ENCODE measurements at places on chromosomes 12 and 14.

- no peak for DNase-seq
- no peaks in the 10 kb centered on the region for H3K27me3 ChIP-seq
- no peaks in the 10 kb centered on the region for H3K4me1 ChIP-seq
- no peaks in the 10 kb centered on the region for H3K36me3 ChIP-seq
Observed at GRCh38 chr12:65266408-65266807, 12.1 kb upstream of the MSRB3 start.

GRCh38 chr12:58435647-58436046, 484.7 kb downstream of the LRIG3 start:
- no peak for DNase-seq
- H3K4me3 ChIP-seq = no peak overlapping the region
- no peaks in the 10 kb centered on the region for H3K27me3 ChIP-seq
- H3K27ac ChIP-seq = no peak overlapping the region

DNA sequence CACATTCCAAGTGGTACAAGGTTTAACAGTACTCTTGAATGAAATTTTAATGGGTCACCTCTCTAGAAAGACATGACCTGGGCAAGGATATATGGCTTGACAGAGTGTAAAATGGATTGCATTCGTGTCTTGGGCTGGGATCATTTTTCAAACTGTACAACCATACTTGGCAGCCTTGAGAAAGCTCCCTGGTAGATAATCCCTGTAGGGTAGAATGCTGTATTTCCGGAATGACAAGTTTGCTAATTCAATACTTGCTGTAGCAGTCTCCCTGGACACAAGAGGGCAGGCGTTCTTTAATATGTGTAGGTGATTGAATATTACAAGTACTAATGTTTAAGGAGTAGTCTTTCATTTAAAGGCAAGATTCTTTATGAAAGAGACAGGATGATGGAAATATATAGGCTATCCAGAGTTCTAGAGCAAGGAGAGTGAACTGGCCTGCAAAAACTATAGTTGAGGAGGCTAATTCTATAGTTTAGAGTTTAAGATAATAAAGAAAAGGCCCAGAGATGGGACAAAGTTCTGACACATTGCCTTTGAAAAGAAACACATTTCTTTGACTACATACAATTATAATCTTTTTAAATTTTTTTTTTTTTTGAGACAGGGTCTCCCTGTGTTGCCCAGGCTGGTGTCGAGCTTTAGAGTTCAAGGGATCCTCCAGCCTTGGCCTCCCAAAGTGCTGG, 53.4 kb downstream of the PLBD1 start:
- H3K4me3 ChIP-seq = no peak overlapping the region
- no peak for DNase-seq
- no peak overlapping the region for H3K27ac ChIP-seq
- no peaks in the 10 kb centered on the region for H3K27me3 ChIP-seq
- no peaks in the 10 kb centered on the region for H3K36me3 ChIP-seq

DNA sequence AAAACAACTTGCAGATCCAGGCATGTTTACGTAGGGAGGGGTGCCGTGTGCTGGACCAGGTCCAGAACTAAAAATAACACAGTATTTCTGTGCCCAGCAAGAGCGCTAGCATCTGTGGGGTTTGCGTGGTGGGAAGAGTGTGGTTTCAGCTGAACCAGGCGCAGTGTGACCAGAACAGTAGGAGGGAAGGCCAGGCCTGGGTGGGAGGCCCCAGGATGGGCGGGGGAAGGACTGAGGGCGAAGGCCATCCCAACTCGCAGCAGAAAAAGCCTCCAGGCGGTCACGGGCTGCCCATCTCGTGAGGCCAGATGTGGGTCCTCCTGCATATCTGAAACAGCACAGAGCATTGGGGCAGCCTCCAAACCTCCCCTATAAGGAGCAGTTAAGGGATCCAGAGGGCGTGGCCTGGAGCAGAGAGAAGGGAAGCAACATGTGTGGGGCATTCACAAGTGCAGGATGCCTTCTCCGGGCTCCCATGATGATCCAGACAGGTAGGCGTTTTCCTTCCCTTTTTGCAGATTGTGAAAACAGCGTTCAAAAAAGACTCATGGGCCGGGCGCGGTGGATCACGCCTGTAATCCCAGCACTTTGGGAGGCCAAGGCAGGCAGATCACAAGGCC, 17.8 kb upstream of the CD9 start:
- no peak overlapping the region for H3K27ac ChIP-seq
- no peaks in the 10 kb centered on the region for H3K27me3 ChIP-seq
- H3K4me1 ChIP-seq = peaks cover 29% of the 10 kb centered on the region
- H3K36me3 ChIP-seq = no peaks in the 10 kb centered on the region
- DNase-seq = no peak
- H3K4me3 ChIP-seq = no peak overlapping the region

GRCh38 chr14:32509632-32510187, 180.6 kb downstream of the AKAP6 start:
- H3K4me1 ChIP-seq = peaks cover 2% of the 10 kb centered on the region
- DNase-seq = no peak
- H3K27ac ChIP-seq = peak overlapping the region; percentile 35
- H3K4me3 ChIP-seq = no peak overlapping the region
- H3K36me3 ChIP-seq = no peaks in the 10 kb centered on the region

All from neuronal stem cell (in vitro differentiated cells).